NCI-H2081 (cell line): ENCODE measurements at places on chromosomes 2 and 18.

GRCh38 chr18:45930963-45931362 is 36.2 kb downstream of the EPG5 start:
- DNase-seq = no peak

DNA sequence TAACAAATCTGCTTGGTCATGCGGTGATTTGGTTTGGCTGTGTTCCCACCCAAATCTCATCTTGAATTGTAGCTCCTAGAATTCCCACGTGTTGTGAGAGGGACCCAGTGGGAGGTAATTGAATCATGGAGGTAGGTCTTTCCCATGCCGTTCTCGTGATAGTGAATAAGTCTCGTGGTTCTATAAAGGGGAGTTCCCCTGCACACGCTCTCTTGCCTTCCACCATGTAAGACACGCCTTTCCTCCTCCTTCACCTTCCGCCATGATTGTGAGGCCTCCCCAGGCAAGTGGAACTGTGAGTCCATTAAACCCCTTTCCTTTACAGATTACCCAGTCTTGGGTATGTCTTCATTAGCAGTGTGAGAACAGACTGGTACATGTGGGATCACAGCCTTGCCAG is 36.7 kb downstream of the TRABD2A start:
- no peak for DNase-seq

DNA sequence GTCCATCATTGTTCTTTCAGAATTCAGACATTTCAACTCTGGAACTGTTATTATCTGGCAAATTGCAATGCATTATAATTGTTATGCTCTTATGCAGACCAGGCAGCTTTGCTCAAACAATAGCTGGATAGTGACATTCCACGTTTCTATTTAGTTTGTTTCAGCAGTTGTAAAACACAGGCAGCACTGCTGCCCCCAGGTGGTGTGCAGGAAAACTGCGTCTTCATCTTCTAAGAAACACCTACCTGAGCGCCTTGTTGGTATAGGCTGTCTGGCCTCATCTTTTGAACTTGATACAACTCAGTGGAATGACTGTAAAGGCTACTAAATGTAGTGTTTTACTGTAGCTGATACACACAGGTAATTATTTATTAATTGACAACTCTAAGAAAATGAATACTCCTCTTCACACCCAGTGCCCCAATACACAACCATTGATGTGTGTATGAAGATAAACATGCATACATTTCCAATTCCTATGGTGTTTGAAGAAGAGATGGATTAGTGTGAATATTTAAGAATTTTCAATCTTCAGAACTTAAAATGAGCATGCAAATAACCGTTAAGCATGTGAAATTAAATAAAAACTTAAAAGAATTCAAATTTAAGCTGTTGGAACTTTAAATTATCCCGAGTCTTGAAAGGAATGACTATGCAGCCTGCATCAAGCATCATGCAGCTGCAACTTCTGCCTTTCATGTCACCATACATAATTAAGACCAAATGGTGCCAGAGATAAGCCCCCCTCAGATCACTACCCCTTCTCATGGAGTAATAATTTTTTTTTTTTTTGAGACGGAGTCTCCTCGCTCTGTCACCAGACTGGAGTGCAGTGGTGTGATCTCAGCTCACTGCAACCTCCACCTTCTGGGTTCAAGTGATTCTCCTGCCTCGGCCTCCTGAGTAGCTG is 85.6 kb downstream of the CD8B2 start:
- DNase-seq = peak; percentile 30

DNA sequence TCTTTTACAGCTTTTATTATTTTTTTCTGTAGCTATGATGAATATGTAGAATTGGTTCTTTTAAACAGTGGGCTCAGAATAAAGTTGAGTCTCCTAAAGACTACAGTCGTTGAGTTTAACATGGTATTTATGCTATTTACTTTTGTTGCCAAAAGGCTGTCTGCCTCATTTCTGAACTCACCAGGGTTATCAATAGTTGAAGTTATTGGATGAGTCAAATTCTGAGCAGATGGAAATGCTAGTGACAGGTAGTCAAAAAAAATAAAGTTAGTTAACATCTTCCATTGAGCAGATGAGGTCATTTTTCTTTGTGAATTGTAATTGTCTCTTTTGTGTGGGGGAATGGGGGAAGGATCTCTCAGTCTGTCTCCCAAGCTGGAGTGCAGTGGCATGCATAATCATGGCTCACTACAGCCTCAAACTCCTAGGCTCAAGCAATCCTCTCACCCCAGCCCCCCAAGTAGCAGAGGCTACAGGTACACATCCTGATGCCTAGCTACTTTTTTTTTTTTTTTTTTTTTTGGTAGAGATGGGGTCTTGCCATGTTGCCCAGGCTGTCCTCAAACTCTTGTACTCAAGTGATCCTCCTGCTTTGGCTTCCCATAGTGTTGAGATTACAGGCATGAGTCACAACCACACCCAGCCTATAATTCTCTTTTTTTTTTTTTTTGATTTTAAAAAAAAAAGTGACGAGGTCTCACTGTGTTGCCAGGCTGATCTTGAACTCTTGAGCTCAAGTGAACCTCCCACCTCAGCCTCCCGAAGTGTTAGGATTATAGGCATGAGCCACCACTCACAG is 8.9 kb downstream of the PAPOLG start:
- DNase-seq = no peak

GRCh38 chr2:126797622-126798275 is 100.9 kb upstream of the TEX51 start:
- no peak for DNase-seq

DNA sequence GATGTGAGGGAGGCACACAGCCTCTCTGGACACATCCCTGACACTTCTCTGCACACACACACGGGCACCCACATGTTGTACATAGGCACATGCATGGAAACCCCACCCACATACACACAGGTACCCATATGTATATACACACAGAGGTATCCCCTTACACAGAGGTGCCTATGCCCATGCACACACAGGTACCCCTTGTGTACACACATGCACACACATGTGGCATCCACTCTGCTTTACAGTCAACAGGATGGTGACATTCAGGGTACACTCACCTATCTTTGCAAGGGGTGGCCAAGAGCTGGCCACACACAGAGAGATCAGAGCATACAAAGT is 59.5 kb downstream of the FAM168B start:
- DNase-seq = no peak

- no peak for DNase-seq
Observed at GRCh38 chr2:240946654-240947053, 40.5 kb downstream of the CROCC2 start.

GRCh38 chr2:179936654-179937053 is 70.4 kb downstream of the CWC22 start:
- no peak for DNase-seq

DNA sequence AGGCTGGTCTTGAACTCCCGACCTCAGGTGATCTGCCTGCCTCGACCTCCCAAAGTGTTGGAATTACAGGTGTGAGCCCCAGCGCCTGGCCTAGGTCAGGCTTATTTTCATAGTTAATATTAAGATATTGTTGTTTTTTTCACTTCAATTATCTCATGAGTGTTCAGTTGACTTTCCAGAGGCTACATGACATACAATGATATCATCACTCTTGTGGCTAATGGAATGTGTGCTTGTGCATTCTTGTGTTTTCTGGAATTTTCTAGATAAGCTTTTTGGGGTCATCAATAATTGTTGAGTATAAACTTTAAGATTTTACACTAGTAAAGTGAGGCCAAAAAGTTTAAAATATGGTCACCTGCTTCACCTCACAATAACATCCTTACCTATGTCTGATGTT is 180.9 kb downstream of the FIGN start:
- no peak for DNase-seq

GRCh38 chr2:129058981-129059380 is 740.3 kb upstream of the HS6ST1 start:
- DNase-seq = no peak

GRCh38 chr2:237160271-237160919 is 74.7 kb downstream of the COPS8 start:
- no peak for DNase-seq

GRCh38 chr2:219954331-219954730 is 326.9 kb downstream of the SLC4A3 start:
- DNase-seq = no peak

GRCh38 chr2:181632733-181633401 is 24.0 kb downstream of the CERKL start:
- no peak for DNase-seq

DNA sequence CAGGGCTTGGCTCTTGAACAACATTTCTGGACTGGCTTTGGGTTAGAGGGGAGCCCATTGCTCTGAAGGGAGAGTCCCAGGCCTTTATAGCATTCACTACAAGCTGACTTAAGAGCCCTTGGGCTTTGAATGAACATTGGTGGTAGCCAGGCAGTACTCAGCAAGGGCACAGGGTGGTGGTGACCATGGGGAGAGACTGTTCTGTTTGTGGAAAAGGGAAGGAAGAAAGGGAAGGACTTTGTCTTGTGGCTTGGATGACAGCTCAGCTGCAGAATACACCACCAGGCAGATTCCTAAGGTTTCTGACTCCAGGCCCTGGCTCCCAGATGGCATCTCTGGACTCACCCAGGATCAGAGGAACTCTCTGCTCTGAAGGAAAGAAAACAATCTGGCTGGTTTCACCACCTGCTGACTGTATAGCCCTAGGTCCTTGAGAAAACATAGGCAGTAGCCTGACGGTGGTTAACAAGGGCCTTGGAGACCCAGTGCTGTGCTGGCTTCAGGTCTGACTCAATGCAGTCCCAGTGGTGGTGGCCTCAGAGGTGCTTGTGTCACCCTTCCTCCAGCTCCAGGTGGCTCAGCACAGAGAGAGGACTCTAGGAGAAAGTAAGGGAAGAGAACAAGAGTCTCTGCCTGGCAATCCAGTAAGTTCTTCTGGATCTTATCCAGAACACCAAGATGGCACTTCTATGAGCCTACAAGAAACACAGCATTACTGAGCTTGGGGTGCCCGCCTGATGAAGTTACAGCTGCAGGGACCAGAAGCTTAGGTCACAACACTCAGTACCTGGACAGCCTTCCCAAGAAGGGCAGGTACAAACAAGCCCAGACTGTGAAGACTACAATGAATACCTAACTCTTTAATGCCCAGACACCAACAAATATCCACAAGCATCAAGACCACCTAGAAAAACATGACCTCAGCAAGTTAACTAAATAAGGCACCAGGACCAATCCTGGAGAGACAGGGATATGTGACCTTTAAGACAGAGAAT is 16.4 kb upstream of the ABCB11 start:
- DNase-seq = no peak

DNA sequence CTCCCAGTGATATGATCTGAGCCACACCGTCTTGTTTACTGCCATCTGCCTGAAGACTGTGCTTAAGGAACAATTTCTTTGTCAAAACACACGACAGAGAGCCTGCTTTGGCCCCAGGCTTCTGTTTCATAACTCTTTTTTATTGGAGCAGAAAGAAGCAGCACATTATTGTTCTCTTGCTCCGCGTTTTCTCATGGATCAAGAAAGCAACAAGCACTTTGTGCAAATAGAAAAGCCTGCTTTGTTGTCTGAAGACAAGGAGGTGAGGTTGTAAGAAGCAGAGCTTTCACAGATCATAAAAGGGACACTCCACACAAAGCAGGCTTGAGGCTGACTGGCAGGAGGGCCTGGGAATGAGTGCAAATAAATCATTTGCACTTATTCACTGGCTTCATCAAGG is 118.3 kb upstream of the FAM136A start:
- no peak for DNase-seq

DNA sequence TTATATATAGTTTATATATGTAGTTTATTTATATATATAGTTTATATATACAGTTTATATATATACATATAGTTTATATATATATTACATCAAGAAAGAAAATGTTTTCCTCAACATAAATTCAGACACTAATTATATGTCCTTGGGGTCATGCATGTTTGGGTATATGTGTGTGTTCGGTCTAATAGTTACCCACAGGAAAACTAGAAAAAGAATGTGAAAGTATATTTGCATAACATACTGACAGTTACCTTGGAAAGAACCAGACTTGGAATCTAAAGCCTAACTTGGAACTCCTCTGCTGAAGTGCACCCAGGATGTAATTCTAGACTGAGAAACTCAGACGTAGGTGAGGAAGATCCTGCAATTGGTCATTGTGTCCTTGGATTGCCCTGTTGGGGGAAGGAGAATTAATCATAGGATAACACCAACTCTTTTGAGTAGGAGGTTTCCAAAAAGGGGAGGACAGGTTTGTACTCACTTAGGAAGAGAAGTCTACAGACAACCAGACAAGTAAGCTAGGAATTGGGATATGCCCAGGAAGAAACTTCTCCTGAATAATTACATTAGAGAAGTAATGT is 8.9 kb upstream of the SLC25A12 start:
- DNase-seq = no peak

DNA sequence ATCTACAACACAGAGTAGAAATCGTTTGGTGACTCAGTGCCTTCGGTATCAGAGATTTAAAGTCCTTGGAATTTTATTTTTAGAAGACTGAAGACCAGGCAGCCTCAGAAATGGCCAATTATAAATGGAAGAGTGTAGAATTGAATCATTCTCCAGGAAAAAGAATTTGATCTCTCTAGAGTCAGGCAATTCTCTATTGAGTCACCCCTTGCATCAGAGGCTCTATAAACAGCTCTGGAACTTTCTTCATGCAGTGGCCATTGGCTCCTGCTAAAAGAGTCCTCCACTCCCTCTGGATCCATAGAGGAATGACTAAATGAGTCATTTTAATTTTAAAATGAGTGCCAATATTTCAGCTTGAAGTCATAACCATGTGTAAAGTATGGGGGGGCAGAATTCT is 816.2 kb downstream of the TDRD15 start:
- no peak for DNase-seq

- DNase-seq = no peak
Observed at GRCh38 chr18:61706276-61706915, 186.4 kb downstream of the RNF152 start.

DNA sequence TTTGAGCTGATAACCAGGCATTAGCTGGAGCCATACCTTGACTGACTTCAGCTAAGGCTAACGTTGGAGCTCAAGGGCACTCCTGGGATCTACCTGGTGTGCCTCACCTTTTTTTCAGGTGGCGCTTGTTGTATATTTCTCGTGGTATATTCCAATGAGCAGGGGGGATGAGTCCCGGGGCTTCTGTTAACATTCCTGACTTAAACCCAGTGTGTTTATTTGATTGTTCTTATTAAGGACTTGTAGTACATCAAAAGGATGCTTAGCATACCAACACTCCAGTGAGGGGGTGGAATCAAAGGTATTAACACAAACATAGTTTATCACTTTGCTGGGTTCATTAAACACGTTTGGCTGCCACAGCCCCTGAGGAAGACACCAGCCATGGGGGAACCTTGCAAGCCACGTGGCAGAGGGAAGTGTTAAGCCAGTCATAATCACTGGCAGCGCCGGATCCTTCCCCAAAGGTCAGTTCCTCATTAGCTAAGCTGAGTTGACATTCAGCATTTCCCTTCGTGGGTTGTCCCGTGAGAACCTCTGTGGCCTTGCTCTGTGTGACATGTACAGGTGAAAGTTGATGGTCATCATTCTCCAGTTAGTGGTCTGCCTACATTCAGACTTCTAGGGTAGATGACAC is 119.5 kb upstream of the MCFD2 start:
- no peak for DNase-seq

GRCh38 chr2:107687073-107687472 is 139.6 kb upstream of the RGPD4 start:
- no peak for DNase-seq

DNA sequence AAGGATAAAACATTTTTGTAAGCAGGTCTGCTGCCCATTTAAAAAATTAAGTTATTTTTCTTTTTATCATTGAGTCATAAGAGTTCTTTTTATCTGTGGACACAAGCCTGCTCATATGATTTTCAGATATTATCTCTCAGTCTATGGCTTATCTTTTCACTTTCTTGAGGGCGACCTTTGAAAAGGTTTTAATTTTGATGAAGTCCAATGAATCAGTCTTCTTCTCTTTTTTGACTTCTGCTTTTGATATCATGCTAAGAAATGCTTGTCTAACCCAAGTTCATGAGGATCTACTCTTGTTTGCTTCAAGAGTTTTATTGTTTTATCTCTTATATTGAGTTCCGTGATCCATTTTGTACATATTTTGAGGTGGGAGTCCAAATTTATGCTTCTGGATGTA is 36.5 kb downstream of the PSMD14 start:
- DNase-seq = no peak
